Natural killer cell treated with Interleukin-12 subunit alpha and Interleukin-12 subunit beta and Interleukin-15 and Interleukin-18, amount 100 ng/mL, for 72 hours (primary cell): ENCODE measurements at places on chromosomes 16 and 17. TPM values are rescaled to one million over a fixed set of nuclear protein-coding genes. Genes with fewer than 3 reads are reported as not detected.

Gene SLC46A1
- 3.2 TPM for total RNA-seq

- peak overlapping the region; percentile 73 for H3K27ac ChIP-seq
- H3K4me3 ChIP-seq = peak overlapping the region; percentile 32
- H3K4me1 ChIP-seq = peaks cover 42% of the 10 kb centered on the region
- no peaks in the 10 kb centered on the region for H3K36me3 ChIP-seq
Measured at GRCh38 chr17:14305785-14306496, 5.1 kb downstream of the HS3ST3B1 start.

Gene DOC2B
- 3.7 TPM for total RNA-seq

Gene TBC1D3G
- not detected for total RNA-seq
